ENCODE measurements at places on chromosomes 11 and 22. TPM values are rescaled to one million over a fixed set of nuclear protein-coding genes. Genes with fewer than 3 reads are reported as not detected.

The PGM2L1 gene
- total RNA-seq: 1.5 TPM

The OR2D2 gene
- total RNA-seq: not detected

The SHISAL1 gene
- total RNA-seq: 3.3 TPM

The ANKK1 gene
- not detected for total RNA-seq

The LDHAL6A gene
- not detected for total RNA-seq

The CYTH4 gene
- total RNA-seq: not detected

The APOBEC3H gene
- total RNA-seq: 0.75 TPM

The CRACR2B gene
- total RNA-seq: 1.1 TPM

The ZDHHC24 gene
- total RNA-seq: 19.3 TPM

The KCNE3 gene
- total RNA-seq: 3.4 TPM

The KCNA4 gene
- total RNA-seq: not detected

The SPTBN2 gene
- total RNA-seq: 1.4 TPM

The DPP3 gene
- 16.1 TPM for total RNA-seq

The CD248 gene
- total RNA-seq: 278 TPM

The ZP1 gene
- 1.9 TPM for total RNA-seq
